Panc1 (cell line): ENCODE measurements at places on chromosomes 5 and 9.

DNA sequence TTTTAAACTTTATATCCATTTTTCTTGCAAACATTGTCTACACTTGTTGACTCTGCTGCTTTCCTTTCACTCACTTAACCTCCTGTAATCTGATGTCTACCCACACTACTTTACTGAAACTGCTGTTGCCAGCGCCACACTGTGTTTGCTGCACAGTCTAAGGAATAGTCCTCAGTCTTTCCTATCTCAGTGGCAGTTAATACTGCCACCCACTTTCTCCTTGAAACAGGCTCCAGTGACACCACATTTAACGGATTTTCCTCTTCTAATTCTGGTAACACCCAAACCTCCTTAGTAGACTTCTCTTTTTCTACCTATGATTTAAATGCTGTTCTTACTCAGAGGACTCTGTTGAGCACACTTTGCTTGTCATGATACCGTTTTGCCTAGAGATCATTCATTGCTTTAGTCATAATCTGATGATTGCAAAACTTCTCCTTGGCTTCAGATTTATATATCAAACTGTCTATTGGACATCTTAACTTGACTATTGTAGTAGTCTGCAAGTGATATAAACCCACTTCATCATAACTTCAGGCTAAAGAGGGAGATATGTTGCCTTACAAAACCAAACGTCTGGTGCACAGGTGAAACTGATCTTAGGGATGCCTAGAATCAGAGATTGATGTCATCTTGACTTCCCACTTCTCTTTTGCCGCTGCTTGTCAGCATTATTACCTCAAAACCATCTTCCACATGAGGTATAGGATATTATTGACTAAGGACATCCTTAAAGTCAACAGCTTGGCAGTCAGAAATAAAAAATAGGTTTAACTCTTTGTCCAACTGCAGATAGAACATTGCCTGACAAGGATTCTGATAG lies 94.1 kb downstream of the CDC42SE2 start:
- peaks cover 3% of the 10 kb centered on the region; the same call in 1 of the 2 replicates for H3K36me3 ChIP-seq
- no peak overlapping the region for H3K27ac ChIP-seq
- H3K27me3 ChIP-seq: no peaks in the 10 kb centered on the region
- DNase-seq: no peak
- H3K4me3 ChIP-seq: no peak overlapping the region

- H3K27me3 ChIP-seq: peaks cover 2% of the 10 kb centered on the region; the same call in 1 of the 2 replicates
- no peaks in the 10 kb centered on the region for H3K36me3 ChIP-seq
- no peak for DNase-seq
- peaks cover 4% of the 10 kb centered on the region for H3K4me1 ChIP-seq
- H3K4me3 ChIP-seq: no peak overlapping the region
Observed at GRCh38 chr5:181037365-181037861, 2.7 kb upstream of the BTNL9 start.

DNA sequence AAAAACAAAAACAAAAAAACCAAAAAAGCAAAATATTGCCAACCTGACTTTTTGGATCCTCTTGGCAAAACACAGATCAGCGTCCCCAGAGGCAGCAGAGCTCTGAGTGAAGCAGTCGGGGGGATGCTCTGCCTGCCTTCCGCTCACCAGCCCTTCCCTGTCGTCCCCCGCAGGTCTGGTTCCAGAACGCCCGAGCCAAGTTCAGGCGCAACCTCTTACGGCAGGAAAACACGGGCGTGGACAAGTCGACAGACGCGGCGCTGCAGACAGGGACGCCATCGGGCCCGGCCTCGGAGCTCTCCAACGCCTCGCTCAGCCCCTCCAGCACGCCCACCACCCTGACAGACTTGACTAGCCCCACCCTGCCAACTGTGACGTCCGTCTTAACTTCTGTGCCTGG lies 20.7 kb downstream of the LHX2 start:
- no peak overlapping the region for H3K27ac ChIP-seq
- H3K27me3 ChIP-seq: no peaks in the 10 kb centered on the region
- no peaks in the 10 kb centered on the region for H3K36me3 ChIP-seq
- no peaks in the 10 kb centered on the region for H3K4me1 ChIP-seq
- H3K4me3 ChIP-seq: no peak overlapping the region

GRCh38 chr5:67268231-67269021 lies 71.8 kb upstream of the CD180 start:
- H3K4me3 ChIP-seq: 0 out of 2 replicates have a peak overlapping the region, but pooled peaks have one; percentile 13
- H3K27me3 ChIP-seq: no peaks in the 10 kb centered on the region
- no peaks in the 10 kb centered on the region for H3K36me3 ChIP-seq

DNA sequence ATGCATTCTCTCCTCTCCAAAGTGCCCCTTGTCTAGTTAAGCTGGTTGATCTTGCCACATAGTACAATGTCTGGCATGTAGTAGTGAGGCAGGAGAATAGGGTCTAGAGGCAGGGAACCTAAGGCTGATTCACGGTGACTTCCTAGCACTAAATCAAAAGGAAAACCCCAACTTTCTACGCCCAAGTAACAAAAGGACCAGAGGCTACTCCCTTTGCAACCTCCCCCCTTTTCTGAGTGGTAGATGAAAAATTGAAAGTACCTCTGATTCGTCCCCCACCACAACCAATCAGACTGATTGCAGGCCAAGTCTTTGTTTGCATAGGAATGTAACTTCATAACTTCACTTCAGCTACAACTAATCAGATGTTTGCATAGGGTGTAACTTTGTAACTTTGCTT lies 278.8 kb downstream of the PSAT1 start:
- no peaks in the 10 kb centered on the region for H3K4me1 ChIP-seq
- DNase-seq: no peak
- no peaks in the 10 kb centered on the region for H3K27me3 ChIP-seq
- no peaks in the 10 kb centered on the region for H3K36me3 ChIP-seq
- H3K27ac ChIP-seq: no peak overlapping the region
- H3K4me3 ChIP-seq: no peak overlapping the region
